ENCODE measurements at places on chromosomes 12 and 14.

GRCh38 chr14:69989622-69990021 lies 110.4 kb downstream of the SMOC1 start:
- no peak for DNase-seq

DNA sequence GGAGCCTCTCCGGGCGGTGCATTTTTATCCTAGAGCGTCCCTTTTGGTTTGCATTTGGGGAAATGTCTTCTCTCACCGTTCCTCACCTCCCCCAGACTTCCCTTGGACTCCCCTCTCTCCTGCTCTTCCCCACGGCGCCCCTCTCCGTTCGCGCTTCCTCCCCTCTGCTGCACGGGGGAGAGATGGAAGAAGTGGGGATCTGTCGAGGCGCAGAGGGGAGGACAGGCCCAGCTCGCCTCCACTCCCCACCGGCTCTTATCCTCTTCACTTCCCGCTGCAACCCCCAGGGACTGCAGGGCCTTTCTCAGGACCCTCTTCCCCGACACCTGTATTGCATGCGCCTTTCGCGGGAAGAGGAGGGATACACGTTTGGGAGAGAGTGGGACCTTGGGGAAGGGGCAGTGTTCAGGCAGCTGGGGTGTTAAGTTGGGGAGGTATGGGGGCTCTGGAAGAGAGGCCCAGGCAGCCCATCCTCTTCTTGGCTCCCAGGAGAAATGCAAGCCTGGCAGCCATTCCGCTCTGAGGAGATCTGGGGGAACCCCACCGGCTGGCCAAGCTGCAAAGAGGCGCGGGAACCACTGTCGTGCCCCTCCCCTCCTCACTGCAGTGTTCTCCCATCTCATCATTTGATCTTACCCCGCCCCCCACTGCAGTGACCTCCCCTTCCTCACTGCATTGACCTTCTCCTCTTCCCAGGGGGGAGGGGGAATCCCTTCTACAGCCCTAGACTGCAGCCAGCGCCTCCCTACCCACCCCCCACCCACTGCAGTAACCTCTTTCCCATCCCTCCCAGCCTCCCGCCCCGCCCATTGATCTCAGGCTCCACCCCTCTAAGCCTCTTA lies 788 bp downstream of the ENO2 start:
- DNase-seq: no peak

- DNase-seq: no peak
These were observed 133.6 kb upstream of the NOS1 start for GRCh38 chr12:117494833-117495655.

- DNase-seq: no peak
These were observed 6.1 kb upstream of the IFI27L2 start for GRCh38 chr14:94135476-94135875.
